NCI-H1694 (cell line): ENCODE measurements at places on chromosomes 2 and 18.
A peak's percentile ranks its signal among the peaks of the same experiment; 100 is the strongest.

DNA sequence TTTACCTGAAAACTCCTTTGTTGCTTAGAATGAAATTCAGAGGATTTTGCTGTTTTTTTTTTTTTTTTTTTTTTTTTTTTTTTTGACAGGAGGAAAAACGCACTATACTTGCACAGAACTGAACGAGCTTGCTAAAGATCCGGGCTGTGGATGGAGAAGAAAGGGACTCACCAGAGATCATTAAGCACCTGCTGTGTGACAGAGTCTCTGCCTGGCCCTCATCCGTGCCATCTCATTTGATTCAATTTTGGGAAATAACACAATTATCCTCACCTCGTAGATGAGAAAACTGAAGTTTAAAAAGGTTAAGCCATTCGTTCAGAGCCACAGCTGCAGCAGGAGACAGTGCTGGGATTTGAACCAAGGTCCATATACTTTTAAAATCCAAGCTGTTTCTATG, 775.4 kb upstream of the ID2 start:
- no peak for DNase-seq

DNA sequence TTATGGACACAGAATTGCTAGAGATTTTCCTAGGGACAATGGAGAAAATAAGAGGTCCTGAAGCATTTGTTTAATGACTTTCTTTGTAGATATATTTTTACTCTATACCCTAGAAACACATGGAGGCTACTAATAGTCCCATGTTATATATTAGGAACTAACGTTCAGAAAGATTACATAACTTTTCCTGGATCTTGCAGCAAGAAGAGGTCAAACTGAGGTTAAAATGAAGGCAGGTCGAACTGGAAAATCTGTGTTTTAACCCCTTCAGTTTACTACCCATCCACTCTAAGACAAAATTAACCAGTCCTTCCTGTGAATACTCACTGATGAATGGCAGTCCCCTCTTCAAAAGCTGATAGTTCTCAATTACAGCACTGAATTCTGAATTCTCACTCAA, 1415.8 kb upstream of the CELF4 start:
- no peak for DNase-seq

DNA sequence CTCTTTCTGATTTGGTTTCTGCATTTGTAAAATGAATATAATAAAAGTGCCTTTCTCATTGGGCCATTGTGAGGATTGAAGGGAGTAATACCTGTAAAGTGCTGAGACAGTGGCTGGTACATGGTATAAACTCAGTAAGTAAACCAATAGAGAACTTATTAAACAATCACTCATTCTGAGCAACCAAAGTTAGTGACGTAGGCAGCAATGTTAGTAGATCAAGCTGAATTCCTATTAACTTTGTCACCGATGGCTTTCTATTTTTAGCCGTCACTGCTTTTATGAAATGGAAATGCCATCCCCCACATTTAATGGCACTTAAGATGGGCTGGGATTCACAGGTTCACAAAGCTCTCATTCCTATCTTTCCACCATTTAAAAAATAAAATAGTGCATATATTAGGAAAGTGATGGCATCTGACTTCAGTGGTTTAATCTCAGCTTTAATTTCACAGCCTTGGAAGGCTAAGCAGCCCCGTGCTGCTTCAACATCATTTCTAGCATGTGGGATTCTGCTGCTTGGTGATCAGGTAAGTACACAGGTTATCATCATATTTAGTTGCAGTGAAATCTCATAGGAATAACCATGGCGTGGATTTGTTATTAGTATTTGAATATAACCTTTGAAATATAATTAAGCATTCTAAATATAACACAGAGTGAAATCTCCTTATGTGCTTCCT, 17.6 kb upstream of the PPP4R1 start:
- DNase-seq: no peak

- no peak for DNase-seq
Observed at GRCh38 chr18:62954366-62954765, 239.0 kb downstream of the PHLPP1 start.

GRCh38 chr2:1370461-1370860, 42.8 kb upstream of the TPO start:
- DNase-seq: no peak

DNA sequence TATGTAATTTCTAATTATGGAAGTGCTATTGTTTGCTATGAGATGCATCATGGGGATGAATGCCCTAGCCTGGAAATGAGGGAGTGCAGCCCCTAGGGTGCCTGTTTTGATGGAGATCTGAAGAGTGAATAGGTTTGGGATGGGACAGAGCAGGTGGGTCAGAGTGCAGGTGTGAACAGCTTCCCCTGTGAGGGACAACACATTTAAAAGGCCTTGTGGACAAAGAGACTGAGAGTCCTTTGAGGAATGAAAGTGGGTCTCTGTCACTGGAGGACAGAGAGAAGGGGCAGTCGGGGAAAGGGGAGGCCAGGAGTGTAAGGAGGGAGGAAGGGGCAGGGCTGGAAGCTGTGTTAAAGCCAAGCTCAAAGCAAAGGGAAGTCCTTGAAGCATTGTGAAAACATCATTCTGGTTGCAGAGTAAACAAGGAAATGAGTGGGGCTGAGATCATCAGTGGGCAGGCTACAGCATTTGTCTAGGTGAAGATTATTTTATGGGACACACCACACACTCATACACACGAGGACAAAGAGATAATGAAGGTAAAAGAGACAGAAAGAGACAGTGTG, 877.6 kb downstream of the SLC4A3 start:
- no peak for DNase-seq

DNA sequence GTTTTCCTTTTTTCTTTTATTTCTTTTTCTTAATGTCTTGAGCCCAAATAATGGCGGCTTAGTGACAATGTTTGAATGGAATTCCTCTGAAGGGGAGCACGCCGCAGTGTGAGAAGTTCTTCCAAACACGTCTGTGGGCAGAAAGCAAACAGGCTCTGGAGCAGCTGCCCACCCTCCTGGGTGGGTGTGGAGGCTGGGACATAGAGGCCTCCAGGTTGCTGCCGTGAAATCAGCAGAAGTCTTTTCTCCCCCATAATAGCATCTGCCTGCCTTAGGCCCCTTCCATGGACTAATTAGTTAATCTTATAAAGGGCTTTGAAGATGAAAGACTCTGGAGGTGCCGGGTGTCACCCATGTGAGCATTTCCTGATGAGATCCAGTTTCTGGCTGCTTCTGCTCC, 213.9 kb downstream of the SH3RF3 start:
- DNase-seq: no peak

DNA sequence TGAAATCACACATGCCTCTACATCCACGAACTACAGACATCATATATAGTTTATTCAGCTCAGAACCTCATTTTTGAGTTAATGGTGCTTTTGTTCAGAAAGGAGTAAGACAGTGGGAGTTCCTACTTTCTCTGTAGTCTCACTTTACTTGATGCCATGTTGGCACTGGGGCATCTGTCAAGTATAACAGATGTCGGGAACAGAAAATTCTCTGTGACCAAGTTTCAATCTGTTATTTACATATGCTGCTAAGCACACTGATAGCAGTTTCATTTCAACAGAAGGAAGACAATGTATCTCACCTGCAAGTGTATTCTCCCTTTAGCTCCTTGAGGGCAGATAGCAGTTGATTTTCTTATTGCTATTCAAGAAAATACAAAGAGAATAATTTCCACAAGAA, 774.1 kb downstream of the METTL4 start:
- DNase-seq: peak; percentile 24

GRCh38 chr2:44949329-44950151, 8.0 kb downstream of the SIX3 start:
- no peak for DNase-seq

GRCh38 chr2:126381091-126381490, 274.9 kb upstream of the GYPC start:
- DNase-seq: no peak

- no peak for DNase-seq
Observed at GRCh38 chr2:238435752-238436096, 9.0 kb downstream of the ASB1 start.

DNA sequence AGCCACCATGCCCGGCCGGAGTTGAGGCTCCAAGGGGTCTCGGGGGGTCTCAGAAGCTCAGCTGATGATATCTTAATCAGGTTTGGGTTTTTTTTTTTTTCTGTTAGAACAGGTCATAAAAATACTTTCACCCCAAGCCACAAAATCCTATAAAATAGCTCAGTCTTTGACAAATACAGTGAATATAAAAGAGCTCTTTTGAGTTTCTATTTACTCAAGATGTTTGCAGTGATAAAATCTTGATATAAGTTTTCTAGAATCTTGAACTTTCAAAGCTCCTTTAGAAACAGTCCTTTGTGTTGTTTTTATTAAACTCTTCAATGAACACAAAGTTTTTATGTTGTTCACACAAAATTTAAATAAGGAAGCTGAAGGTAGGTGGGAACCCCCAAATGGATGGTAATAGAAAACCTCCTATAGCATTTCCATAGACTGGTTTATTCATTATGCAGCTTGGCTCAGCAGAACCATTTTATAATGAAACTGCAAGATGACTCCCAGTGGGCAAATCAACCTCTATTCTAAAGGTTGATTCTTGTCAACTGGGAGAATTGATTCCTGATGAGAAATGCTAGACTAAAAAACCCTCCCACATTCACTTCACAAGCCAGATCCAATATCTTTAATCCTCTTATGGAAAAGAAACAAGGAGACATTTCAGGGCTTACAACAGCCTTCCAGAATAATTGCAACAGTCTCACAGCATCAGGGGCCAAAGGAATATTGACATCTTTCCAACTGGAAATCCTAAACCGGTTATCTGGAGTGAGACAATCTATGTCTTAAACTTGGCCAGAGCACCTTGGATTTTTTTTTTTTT, 13.6 kb upstream of the NARS1 start:
- no peak for DNase-seq

GRCh38 chr2:222709191-222709891, 37.9 kb downstream of the MOGAT1 start:
- no peak for DNase-seq

DNA sequence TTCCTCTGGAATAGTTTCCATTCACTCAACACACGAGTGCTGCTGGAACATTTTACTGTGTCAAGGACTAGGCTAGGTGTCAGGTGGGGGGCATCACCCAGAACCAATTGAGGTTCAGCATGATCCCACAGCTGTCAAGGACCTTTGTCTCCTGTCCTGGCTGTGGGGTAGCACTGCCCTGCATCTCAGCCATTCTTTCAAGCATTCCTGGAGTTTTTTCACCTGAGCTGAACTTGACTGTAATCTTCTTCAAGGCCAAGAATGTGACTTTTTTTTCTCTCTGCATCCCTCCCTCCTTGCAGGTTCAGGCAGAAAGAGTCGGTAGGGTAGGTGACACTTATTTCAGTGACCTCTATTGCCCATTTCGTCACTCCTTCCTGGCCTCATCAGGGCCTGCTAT, 3.5 kb downstream of the MAPK4 start:
- no peak for DNase-seq

GRCh38 chr2:205014201-205014600, 468.9 kb downstream of the PARD3B start:
- DNase-seq: no peak

GRCh38 chr2:88871336-88871735, 179.9 kb downstream of the RPIA start:
- DNase-seq: no peak

GRCh38 chr2:231935207-231935524, 9.0 kb upstream of the NPPC start:
- no peak for DNase-seq

GRCh38 chr2:199442173-199442572, 15.6 kb downstream of the SATB2 start:
- no peak for DNase-seq

DNA sequence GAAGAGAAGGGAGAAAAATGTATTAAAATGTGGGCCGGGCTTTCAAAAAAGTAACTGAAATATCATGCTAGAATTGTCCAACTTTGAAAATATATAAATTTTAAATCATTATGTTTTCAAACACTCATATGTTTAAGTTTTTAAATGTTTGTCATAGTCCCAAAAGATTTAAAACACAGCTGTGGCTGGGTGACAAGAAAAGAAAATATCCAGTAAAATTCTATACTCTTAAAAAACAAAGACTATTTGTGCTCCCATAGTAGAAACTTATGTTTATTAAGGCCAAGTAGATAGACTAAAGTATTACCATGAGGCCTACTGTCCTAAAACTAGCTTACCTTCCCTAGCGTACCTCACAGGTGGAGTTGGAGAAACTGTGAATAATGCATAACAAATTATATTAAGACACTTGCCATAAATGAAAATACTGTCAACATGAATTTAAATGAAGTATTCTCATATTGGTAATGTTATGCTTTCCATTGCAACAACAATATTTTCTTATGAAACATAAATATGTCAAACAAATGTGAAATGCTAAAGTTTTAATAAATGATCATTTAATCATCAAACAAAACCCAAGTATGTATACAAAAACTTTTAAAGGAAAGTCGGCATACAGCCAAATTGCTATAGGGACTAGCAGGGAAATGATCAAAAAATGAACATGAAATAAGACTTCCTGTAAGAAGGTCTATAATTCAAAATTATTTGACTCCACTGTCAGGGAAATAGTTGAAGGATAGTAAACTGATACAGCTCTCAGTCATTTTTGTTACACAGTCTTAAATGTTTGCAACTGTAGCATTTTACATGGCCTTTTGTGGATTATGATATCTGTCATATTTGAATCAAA, 13.4 kb downstream of the MEIS1 start:
- DNase-seq: no peak

DNA sequence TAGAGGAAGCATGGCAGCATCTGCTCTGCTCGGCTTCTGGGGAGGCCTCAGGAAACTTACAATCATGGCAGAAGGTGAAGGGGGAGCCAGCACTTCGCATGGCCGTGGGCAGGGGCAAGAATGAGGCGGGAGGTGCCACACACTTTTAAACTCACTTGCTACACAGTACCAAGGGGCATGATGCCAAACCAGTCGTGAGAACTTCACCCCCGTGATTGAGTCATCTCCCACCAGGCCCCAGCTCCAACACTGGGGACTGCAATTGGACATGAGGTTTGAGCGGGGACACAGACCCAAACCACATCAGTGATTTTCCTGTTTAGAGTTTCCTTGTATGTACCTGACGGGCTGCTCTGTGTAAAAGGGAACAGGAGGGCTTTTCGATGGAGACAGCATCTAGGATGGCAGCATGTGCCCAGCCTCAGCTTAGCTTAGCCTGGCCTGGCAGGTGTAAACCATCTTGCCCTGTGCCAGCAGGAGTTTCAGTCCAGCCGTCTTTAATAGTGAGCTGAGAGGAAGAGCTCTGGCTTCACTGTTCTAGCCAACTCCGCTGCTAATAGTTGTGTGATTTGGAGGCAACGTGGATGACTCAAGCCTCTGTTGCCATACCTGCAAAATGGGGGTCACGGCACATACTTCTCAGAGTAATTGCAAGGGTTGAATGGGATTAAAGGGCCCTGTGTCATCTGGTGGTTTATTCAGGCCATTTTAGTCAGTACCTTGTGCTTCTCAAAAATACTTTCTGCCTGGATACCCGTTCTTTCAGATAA, 101.8 kb downstream of the ASAP2 start:
- DNase-seq: no peak

GRCh38 chr2:13770279-13770678, 862.2 kb upstream of the LRATD1 start:
- DNase-seq: no peak
